ENCODE measurements at places on chromosomes 13 and 19.

- DNase-seq = no peak
Measured at GRCh38 chr19:2769218-2769617, 13.9 kb downstream of the SGTA start.

DNA sequence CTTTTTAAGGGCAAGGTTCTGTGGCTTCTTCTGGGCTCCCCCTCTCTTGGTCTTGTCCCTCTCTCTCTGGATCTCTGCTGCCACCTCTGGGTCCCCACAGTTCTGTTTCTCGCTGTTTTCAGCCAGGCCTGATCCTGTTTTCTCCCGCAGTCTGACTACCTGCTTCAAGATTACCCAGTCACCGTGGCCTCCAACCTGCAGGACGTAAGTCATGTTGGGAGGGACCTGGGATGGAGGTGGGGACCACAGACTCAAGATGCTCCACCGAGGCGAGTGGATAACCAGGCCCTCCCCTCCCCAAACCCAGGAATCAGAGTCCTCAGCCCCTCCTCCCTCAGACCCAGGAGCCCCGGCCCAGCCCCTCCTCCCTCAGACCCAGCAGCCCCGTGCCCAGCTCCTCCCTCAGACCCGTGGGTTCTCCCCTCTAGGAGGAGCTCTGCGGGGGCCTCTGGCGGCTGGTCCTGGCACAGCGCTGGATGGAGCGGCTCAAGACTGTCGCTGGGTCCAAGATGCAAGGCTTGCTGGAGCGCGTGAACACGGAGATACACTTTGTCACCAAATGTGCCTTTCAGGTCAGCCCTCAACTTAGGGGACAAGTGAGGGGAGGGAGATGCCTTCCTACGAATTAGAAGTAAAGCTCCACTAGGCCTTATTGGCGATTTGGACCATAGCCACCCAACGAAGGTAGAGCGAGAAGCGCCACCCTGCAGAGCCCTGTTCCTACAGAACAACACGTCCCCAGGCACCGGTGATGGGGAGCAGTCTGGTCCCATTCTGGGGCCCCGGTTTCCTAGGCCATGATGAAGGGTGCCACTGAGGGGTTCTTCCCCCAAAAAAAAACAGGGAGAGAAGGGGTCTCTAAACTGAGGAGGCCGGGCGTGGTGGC is 2.2 kb downstream of the FLT3LG start:
- DNase-seq = peak; percentile 74

DNA sequence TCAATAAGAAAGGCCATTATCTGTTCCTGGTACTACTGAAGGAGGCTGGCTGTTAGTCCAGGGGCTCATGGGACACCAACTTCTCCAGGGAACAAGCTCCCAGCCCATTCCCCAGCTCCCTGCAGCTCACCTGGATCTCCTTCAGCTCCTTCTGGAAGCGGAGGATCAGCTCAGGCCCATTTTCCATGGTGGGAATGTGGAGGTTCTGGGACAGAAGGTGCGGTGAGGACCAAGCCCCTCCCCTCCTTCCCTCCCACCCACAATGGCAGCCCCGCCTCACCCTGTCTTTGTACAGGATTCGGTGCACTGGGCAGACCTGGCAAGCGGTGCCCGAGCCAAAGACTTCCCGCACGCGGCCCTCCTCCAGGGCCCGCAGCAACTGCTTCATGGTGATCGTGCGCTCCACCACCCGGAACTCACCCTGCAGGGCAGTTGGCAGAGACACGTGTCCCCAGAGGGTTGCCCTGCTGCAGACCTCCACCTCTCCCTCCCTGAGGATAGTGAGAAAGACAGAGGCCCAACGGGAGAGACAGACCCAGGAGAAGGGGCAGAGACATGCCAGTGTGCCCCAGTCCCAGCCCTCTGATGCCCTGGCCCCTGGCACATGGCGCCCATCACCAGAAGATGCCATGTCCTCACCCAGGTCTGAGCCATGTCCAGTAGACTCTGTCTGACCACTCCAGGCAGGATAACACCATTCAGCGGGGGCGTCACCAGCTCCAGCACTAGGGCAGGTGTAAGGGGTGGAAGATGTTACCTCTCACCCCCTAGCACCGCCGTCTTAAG is 14.3 kb downstream of the BCAT2 start:
- no peak for DNase-seq

DNA sequence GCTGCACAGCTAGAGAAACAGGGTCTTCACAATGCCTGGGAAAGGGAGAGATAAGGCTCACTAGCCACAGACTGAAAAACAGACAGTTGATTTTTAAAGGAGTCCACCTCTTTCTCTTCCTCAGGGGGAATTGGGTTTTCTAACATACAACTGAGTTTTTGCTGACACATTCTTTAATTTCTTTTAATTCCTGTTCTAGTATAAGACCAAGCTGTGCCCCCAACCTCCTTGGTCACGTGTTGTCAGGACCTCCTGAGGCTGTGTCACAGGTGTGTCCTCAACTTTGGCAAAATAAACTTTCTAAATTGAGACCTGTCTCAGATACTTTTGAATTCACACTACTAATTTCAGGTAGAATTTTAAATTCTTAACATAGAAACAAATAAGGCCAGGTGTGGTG is 12.1 kb upstream of the ZNF492 start:
- DNase-seq = no peak

- no peak for DNase-seq
Measured at GRCh38 chr19:35151273-35152065, 3.1 kb upstream of the FXYD5 start.
